ENCODE measurements at places on chromosomes 13 and 19.
A peak's percentile ranks its signal among the peaks of the same experiment; 100 is the strongest.

- DNase-seq: no peak
Observed at GRCh38 chr19:13275016-13275722, 125.0 kb downstream of the IER2 start.

- no peak for DNase-seq
Observed at GRCh38 chr13:53276265-53276664, 247.7 kb downstream of the OLFM4 start.

DNA sequence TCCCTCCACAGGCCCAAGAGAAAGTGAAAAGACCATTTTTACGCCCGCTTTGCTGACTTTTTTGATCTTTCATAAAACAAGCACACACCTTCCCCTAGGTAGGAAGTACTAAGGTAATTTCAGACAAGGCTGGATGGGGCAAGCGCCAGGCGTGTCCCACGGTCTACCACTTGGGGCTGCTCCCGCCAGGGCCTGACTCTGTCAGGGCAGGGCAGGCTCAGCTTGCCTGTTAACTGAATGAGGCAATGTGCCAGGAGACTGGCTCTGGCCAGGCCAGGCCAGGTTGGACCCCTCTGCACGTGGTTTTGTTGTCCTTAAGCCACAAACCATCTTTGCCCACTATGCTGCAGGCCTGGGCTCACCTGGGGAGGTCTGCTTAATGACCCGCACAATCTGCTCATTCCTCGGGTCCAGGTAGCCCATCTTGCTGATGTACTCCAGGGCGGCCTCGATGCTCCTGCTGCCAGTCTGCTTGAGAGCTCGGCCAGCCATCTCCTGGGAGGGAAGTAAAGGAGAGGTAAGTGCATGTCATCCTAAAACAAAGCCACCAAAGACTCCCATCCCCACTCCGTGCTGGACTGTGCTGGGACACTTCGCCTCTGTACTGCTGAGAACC is 70.4 kb downstream of the LATS2 start:
- DNase-seq: no peak

GRCh38 chr19:4974880-4975469 is 6.1 kb downstream of the KDM4B start:
- no peak for DNase-seq

DNA sequence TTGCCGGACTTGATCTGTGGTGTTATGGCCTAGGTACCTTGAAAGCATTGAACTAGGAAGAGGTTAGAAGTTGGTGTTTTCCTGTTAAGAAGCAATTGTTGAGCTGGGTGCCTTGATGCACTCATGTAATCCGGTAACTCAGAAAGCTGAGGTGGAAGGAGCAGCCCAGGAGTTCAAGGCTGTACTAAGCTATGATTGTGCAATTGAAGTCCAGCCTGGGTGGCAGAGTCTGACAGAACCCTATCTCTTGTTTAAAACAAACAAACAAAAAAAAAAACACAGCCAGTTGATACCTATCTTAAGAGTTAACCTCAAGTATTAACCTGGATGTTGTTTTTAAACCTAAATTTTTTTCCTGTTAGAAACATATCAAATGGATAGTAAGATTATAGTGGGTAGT is 19.3 kb downstream of the SAFB start:
- no peak for DNase-seq

DNA sequence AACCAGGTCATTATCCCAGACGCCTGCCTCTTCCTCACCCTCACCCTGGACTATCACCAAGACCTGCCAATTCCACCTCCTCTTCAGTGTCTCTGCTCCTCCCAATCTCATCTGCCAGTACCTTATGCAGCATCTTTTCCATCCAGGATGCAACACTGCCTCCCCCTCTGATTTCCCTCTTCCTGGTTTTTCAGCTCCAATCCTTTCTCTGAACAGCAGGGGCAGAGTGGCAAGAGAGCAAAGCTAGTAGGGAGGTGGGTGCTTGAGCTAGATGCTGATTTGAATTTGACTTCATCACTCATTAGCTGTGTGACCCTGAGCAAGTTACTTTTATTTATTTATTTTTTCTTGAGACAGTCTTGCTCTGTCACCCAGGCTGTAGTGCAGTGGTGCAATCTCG is 25.6 kb upstream of the CABP5 start:
- no peak for DNase-seq

- DNase-seq: peak; percentile 33
Observed at GRCh38 chr13:101149735-101150384, 266.4 kb downstream of the NALCN start.

- DNase-seq: peak; percentile 34
Observed at GRCh38 chr19:29001597-29002245, 211.2 kb downstream of the UQCRFS1 start.

- DNase-seq: peak; percentile 93
Observed at GRCh38 chr19:7636691-7637373, at the start of gene STXBP2. STXBP2 (plus strand) TSS chr19:7637110; CDS start chr19:7637150, 40 bp downstream.

DNA sequence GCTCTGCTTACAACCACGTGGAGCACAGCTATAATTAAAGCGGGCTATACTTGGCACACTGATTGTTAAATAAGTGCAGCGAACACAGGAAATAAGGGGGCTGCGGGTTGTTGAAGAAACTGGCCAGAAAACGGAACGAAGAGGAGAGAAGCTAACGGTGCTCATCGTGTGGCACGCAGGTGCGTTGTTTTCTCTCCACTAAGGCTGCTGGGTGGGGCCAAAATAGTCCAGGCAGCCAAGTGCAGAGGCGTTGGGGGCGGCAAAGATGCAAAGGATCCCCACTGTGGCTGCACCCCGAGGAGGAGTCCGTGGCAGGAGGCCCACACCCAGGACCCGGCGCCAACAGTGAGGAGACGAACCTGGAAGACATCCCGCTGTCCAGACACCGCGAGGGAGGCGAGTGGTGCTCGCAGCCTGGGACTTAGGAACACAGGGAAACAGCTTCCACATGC is 8.1 kb upstream of the ARL11 start:
- DNase-seq: no peak

GRCh38 chr13:65217471-65217995 is 2012.6 kb downstream of the PCDH9 start:
- no peak for DNase-seq

GRCh38 chr13:94433055-94433961 is 46.2 kb downstream of the DCT start:
- no peak for DNase-seq

- DNase-seq: no peak
Observed at GRCh38 chr13:33109801-33110200, 93.6 kb downstream of the KL start.

DNA sequence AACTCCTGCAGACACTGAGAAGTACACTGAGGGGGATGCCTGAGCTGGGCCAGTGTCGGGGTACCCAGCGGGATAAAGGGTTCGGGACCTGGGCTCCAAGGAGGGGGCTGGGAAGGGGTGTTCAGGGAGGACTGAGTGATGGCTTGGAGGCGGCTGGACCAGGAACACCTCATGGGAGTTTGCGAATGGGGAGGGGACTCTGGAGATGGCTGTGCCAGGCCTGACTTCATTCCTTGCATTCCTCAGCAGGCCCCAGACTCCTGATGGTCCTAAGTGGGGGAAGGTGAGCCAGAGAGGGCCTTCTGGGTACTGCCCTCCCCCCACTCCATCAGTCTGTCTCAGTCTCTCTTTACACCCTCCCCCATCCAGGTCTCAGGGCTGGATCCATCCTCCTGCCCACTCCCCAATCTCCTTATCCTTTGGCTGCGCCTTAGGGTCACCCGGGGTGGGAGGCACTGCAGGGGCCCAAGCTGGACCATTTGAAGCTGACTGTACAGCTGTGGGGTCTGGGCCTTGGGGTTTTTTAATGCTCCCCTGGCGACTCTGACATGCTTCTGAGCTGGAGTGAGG is 13.8 kb downstream of the PAK4 start:
- DNase-seq: no peak

GRCh38 chr13:32233062-32233461 is 82.1 kb downstream of the ZAR1L start:
- no peak for DNase-seq

- peak; percentile 34 for DNase-seq
Observed at GRCh38 chr19:51020988-51021651, 1.6 kb upstream of the KLK10 start.

GRCh38 chr19:2482354-2483038 is 6.6 kb downstream of the GADD45B start:
- no peak for DNase-seq

GRCh38 chr13:98240135-98240534 is 63.1 kb upstream of the RNF113B start:
- no peak for DNase-seq

- DNase-seq: peak; percentile 3
Observed at GRCh38 chr19:31955061-31955460, 390.3 kb upstream of the ZNF507 start.

GRCh38 chr13:99376132-99376531 is 68.9 kb upstream of the GPR183 start:
- no peak for DNase-seq

DNA sequence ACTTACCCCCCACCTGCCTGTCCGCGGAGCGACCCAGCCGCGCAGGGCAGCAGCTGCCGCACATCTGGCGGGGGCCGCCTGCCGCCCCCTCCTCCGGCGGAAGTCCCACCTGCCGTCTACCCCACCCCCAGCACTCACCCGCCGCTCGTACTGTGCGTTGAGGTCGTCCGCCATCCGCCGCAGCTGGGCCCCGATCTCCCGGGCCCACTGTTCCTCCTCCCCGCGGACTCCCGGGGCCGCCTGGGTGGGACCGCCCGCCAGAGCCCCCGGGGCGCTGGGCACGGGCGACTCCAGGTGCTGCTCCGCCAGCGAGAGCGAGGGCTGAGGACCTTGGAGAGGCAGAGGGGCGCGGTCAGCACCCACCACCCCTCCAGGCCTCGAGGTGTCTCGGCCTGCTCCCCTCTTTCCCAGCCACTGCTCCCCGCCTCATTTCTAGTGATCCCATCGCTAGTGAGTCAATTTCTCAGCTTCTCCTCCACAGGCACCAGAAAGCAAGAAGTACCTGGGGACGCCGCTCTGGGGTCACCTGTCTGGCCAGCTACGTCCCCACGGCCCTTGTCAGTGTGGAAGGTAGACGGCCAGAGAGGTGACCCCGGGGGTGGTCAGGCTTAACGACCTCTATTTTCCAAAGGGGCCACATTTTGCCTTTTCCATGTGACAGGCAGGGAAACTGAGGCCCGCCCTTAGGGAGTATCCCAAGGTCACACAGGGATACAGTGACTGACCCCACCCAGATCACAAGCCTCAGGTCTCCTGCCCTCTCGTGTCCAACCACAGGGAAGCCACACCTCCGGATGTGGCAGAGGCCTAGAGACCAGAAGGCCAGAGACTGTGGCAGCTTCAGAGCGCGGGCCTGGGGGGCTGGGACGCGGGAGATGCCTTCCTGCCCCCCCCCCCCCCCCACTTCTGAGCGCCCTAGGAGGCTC is 4.3 kb downstream of the BBC3 start:
- peak; percentile 86 for DNase-seq

DNA sequence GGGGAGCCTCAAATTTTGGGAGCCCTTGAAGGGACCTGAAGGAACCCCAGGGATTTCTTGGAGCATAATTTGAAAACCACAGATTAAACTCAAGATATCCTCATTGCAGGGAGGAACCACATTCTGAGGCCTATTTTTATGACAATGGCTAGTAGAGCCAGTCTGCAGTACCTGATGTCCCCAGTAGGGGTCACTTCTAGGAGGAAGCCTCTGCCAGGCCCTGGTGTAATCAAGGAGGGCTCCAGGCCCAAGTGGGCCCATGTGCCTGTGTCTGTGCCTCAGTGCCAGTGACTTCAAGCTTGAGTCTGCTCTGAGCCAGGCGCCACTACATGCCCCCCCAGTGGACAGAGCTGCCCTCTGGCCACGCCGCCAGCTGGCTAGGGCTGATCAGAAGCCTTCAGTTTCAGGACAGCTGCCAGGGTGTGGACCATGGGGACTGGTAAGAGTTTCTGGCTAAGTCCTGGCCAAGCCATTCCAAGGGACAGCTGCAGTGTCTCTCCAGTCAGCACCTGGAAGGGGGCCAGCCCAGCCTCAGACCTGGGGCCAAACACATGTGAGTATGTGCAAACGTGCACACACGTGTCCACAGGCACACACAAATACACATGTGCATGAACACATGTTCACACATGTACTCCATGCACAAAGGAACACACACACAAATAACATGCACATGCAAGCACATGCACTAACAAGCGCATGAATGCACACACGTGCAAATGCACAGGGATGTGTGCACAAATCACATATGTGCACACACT is 20.5 kb upstream of the SLC7A10 start:
- no peak for DNase-seq

DNA sequence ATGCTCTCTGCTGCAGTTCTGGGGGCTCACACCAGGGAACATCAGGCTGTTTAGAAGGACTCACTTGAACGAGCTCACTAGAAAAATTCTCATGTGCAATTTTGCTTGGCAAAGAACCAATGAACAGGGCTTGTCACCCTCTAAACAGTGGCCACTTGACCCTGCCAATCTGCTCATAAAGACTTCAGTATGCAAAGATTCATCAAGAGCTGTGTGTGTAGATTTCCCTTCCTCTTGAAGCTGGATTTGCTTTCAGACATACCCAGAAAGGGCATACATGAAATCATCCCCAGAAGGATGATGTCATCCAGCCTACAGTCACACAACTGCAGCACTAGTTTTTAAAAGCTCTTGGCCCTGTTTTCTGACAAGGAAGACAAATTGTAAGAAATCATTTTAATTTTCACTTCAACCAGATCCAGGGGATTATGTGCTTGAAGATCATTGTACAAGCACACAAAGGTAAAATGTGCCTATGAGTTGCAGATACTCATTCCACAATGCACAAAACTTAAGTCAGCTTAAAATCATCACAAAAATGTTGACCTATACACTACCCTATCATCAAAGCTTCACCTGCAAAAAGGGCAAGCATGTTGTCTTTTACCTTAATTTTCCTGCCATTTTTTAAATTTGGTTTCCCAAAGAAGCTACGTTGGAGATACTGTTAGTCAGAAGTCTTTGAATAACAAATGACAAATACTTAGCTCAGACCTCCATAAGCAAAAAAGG is 5.2 kb upstream of the STK24 start:
- peak; percentile 80 for DNase-seq

- peak; percentile 51 for DNase-seq
Observed at GRCh38 chr19:41295499-41295898, 14.5 kb upstream of the CCDC97 start.

- no peak for DNase-seq
Observed at GRCh38 chr19:5423567-5424125, 31.6 kb upstream of the ZNRF4 start.

DNA sequence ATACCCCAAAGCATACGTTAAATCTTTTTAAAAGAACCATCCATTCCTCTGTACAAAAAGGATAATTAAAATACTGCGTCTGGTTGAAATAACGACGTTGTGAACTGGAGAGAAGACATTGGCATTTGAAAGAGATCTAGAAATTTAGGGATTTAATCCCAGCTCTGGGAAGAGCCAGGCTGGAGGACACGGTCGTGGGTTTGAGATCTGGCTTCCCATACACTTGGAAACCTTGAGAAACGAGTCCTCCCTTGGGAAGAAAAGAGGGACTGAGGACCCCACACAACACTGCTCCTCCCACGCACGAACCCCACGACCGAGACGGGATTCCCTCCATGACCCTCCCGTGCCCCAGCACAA is 625 bp downstream of the ZNF709 start:
- no peak for DNase-seq

All from stomach (tissue), 19 donors.